Adrenal gland (tissue), 19 donors: ENCODE measurements at places on chromosomes 2 and 18. TPM values are rescaled to one million over a fixed set of nuclear protein-coding genes. Genes with fewer than 3 reads are reported as not detected.

DNA sequence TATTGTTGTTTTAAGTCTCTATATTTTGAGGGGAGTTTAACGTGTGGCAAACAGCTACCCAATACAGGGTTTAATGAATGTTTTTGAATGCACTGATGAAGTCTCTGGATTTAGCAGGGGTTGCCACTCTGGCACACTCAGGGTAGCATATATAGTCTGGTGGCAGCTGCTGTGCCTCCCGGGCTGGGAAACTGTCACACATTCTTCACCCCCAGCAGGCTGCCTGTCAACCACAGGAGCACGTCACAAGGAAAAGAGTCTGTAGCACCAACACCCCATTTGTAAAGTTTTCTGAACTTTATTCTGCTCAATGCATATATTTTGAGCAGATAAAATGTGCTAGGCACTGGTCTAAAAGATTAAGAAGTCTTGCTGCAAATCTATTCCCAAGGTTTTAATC lies 39.3 kb downstream of the NGEF start:
- DNase-seq, result no peak

The MRPL53 gene
- polyA plus RNA-seq, result 26.4 TPM

DNA sequence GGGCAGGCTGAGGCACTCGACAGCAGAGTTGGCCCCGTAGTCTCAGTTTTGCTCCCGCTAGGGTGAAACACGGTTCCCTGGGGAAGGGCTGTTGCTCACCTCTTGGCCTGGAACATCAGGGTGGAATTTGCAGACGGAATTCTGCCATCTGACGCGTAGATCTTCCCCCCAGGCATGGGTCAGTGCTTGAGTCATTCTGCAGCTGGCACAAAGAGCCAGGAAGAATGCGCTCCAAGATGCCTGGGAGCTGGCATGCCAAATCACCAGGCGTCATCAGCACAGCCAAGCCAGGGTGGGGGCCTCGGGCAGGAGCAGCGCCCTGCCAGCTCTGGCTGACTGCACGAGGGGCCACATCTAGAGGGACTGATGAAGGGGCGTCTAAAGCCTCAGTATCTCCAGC lies 42.7 kb downstream of the ODC1 start:
- peak; percentile 95 for DNase-seq

GRCh38 chr18:11050966-11051365 lies 98.4 kb downstream of the PIEZO2 start:
- no peak for DNase-seq

- DNase-seq, result no peak
Observed at GRCh38 chr18:49967171-49967570, 153.8 kb upstream of the ACAA2 start.

DNA sequence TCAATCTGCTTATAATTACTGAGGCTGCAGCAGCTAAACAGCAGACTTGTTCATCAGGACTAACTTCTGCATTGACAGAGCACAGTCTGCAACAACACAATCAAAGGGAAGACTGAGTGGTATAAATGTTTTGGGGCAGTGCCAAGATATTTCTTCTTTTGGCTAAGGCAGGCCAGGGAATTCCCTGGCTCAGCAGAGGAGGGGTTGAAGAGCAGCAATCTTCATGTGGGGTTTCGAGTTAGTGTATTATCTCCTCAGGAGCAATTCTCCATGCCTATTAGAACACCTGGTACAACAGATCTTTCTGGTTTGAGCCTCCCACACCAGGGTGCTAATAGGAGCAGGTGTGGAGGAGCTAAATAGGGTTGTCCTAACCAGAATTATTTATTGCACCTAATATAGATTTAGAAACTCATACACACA lies 103.0 kb upstream of the STK17B start:
- DNase-seq, result peak; percentile 50

- no peak for DNase-seq
Observed at GRCh38 chr18:73355121-73355520, 487.3 kb upstream of the NETO1 start.

GRCh38 chr2:240403396-240404104 lies 31.9 kb upstream of the GPC1 start:
- no peak for DNase-seq

DNA sequence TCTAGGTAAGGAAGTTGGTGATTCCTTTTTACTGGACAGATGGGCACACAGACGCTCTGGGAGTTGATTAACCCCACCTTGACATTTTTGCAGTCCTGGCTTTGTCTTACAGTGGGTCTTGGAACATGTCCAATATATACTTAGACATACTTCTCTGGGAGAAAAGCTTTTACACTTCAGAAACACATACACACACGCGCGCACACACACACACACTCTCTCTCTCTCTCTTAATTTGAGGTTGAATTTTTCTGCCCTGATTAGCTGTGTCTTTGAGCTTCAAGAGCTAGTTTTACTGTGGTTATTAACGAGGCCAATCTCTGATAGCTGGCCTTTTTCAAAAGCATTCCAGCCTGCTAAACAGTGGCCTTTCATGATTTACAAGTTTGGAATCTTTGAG lies 215.0 kb downstream of the MYCN start:
- no peak for DNase-seq

DNA sequence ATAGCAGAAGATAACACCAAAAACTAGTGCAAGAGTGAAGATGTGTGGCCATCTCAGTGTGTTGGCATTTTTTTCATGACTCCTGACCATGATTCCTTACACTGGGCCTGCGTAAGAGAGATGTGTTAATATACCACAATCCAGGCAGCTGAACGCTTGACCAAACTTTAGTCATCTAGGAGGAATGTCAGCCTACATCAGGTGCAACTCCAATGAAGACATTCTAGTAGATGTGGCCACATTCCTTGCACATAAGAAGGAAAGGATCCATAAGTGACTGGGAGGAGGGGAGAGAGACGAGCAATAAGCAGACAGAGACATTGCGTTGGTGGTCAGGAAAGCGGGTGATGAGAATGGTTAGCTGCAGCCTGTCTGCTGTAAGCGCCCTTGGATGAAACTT lies 42.6 kb downstream of the CYRIA start:
- DNase-seq, result no peak

DNA sequence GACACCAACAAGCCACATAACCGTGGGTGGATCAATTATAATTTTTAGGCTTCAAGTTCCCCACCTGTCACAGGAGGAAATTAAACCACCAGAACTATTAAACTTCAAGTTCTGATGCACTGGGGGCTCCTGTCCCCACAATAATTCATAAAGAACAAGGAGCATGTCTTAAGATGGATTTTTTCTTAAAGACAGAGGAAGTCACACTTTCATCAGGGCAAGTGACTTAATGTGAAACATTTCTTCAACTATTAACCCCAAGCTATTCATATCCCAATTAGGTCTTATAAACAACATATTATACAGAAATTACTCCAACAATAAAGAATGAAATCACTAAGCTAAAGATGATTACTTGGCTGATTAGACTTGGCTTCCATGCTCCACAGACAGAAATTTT lies 292.5 kb downstream of the ETAA1 start:
- DNase-seq, result no peak

GRCh38 chr2:72222829-72223564 lies 75.3 kb upstream of the CYP26B1 start:
- no peak for DNase-seq

GRCh38 chr2:29931818-29932217 lies 10.4 kb upstream of the ALK start:
- no peak for DNase-seq

DNA sequence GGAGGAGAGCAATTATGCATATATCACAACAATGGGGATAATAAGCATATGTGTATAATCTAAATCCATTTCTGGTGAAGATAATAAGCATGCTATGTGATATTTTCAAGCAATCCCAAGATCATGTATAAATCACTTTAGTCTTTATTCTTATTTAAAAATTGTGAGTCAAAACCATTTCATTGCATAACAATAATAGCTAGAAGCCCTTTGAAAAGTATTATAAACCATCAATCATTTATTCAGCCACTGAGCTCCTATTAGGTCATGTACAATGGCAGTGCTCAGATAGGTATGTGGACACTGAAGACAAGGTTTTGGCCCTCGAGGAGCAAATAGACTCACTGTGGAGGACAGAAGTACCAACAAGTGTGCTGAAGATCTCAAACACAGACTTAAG lies 113.1 kb downstream of the CDCA7 start:
- no peak for DNase-seq

DNA sequence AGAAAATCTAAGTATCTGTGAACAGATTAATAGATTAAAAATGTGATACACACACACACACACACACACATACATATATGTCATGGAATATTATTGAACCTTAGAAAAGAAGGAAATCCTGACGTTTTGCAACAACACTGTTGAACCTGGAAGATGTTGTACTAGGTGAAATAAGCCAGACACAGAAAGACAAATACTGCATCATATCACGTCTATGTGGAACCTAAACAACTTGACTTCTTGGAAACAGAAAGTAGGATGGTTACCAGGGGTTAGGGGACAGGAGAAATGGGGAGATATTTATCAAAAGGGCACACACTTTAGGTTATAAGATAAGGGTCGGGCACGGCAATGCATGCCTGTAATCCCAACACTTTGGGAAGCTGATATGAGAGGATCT lies 698.4 kb upstream of the ID2 start:
- no peak for DNase-seq

The RALBP1 gene
- 22.5 TPM for polyA plus RNA-seq

DNA sequence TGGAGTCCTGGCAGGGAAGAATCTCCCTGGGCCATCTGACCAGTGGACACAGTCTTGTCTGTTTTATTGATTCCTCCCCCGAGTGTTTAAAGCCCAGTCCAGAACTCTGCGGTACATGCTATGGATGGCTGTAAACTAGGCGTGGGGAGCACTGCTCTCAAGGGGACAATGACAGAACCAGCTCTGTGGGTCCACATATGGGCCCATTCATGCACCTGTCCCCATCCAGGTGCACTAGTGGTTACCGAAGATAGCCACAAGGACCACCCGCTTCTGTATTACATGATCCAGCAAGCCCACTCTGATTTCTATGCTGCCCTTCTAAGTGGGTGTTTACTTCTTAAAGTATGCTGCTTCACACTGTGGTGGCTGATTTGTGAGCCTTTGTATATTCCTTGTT lies 21.0 kb downstream of the CHST10 start:
- DNase-seq, result no peak

DNA sequence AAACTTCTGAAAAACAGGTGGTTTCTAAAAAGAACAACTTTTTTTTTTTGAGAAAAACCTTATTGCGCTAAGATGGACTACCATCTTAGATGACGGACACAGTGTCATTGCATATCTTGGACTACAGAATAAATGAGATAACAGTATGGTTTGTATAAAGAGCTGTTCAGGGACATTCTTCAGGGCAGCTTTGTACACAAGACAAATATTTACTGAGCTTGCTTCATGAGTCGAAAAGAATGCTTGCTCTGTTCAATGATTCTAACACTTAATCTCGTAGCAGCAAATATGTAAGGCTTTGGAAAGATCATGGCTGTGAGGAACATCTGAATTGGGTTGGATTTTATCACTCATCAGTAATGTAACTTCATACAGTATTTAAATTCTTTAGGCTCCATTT lies 282.5 kb upstream of the CWC22 start:
- no peak for DNase-seq

The AOX1 gene
- polyA plus RNA-seq, result 127 TPM

DNA sequence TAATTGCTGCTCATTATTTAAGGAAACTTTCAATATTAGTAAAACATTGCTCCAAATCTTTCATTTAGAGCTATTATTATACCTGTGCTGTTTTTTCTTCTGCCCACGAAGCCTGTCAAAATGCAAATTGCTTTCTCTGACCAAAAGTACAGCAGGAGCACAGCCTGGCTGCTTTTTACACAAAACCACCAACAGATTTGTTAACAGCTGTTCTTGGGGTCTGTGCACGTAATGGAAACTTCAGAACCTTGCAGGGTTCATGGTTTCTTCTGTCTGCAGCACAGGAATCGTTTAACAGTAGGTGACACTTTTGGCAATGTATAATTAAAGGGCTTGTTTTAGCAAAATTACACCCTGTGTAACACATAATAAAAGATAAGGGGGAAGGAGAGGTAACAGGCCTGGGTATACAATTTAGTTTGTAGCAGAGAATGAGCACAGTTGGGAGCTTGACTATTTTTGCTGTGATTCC lies 447.3 kb downstream of the KCNJ3 start:
- DNase-seq, result no peak

DNA sequence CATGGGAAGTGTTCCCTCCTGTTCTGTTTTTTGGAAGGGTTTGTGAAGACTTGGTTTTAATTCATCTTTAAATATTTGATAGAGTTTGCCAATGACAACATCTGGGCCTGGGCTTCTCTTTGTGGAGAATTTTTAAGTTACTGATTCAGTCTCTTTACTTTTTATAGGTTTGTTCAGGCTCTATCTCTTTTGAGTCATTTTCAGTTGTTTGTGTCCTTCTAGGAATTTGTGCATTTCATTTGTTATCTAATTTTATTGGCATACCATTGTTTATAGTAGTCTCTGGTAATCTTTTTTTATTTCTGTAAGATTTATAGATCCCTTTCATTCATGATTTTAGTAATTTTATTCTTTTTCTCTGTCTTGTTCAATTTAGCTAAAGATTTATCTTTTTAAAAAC lies 14.6 kb downstream of the SCLY start:
- DNase-seq, result no peak

- DNase-seq, result no peak
Observed at GRCh38 chr2:98025481-98026037, 29.8 kb upstream of the TMEM131 start.

- no peak for DNase-seq
Observed at GRCh38 chr2:201139836-201140604, 24.1 kb downstream of the CFLAR start.

DNA sequence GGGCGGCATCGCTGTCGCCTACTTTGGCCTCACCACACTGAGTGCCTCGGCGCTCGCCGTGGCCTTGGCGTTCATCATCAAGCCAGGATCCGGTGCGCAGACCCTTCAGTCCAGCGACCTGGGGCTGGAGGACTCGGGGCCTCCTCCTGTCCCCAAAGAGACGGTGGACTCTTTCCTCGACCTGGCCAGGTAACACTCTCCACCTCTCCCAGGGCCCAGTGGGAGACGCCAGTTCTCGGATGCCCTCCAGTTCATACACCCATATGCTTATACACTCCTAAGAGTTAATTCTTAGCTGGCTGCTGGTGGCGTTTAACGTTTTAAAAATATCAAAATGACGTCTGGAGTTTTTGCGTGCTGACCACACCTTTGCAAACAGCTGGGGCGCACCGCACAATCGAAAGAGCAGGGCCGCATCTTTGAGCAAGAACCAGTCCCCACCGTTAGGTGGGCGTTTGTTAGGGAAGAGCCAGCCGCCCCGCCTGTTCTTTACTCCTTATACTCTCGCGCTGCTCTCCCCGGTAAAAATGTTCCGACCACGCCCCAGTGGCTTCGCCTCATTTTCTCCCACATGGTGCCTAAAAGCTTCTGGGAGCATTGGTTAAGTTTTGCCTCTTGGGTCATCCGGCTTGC lies 899 bp downstream of the SLC1A4 start:
- DNase-seq, result no peak

The HOXD3 gene
- 15.9 TPM for polyA plus RNA-seq
